ENCODE measurements at places on chromosomes 7 and 10.

DNA sequence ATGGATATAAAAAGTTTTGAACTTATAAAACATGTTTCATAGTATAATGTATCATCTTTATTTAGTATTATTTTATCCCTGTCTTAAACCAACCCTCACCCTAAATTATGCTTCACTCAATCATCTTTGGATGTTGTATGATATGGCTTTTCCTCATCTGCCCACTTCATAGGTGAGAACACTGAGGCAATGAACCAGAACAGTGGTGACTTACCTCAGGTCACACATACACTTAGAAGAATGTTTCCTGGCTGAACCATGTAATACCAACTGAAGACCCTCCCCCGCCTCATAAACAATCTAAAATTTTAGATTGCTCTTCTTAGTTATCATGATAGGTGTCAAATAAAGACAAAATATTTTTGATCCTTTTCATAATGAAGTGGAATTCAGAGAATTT is 22.6 kb upstream of the STOX1 start:
- DNase-seq, result no peak

DNA sequence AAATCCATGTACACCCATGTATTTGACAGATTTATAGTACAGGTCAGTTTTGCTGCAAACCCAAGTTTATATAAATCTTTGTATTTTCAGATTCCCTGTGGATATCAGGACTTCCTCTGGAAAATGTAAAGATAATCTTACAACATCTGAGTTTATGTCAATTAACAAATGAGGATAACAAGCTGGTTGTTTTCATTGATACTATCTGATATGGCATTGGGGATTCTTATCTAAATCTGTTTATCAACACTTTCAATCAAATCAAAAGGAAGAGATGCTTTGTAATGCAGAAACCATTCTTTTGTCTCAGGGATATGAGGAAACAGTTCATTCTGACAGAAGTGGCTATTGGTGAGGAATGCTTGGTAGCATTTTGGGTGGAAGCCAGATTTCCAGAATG is 64.9 kb upstream of the FAM204A start:
- DNase-seq, result no peak

- no peak for DNase-seq
Observed at GRCh38 chr10:34094146-34094696, 720.9 kb downstream of the PARD3 start.

- no peak for DNase-seq
Observed at GRCh38 chr7:148485618-148486017, 104.9 kb upstream of the C7orf33 start.

DNA sequence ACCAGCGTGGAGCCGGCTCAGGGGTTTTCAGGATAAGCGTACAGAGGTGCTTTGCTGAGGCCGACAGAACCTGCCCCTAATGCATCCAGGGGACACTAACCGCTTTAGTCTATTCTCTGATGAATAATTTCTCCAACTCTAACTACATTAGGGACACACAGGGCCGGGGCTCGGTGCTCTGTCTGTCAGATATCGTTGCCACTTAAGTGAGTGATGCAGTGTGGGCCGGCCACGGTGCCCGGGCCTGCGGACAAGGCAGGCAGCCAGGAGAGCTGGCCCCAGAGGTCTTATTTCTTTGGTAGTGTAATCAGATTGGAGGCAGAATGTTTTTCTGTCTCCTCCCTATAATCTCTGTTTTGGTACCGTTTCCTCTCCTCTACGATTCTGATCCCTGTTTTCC is 62.7 kb downstream of the ADRA2A start:
- DNase-seq, result no peak

- DNase-seq, result no peak
Observed at GRCh38 chr7:142855756-142856564, 1.1 kb downstream of the EPHB6 start.

- DNase-seq, result no peak
Observed at GRCh38 chr10:97779975-97780374, 8.2 kb upstream of the SFRP5 start.

DNA sequence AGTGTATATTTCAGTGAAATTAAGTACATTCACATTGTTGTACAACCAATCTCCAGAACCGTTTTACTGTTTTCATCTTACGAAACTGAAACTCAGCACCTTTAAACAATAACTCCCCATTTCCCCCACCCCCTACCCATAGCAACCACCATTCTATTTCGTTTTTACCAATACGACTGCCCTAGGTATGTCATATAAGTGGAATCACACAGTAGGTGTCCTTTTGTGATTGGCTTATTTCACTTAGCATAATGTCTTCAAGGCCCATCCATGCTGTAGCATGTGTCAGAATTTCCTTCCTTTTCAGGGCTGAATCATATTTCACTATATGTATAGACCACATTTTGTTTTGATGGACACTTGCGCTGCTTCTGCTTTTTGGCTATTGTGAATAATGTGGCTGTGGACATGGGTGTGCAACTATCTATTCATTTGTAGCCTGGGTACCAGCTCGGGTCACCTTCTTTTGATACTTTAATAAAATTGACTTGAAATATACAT is 34.3 kb upstream of the DLG5 start:
- DNase-seq, result no peak

GRCh38 chr7:129501760-129502707 is at the start of gene SMKR1:
SMKR1 (plus strand) TSS chr7:129502531; CDS start chr7:129502825, 294 bp downstream.
- peak; percentile 85 for DNase-seq

DNA sequence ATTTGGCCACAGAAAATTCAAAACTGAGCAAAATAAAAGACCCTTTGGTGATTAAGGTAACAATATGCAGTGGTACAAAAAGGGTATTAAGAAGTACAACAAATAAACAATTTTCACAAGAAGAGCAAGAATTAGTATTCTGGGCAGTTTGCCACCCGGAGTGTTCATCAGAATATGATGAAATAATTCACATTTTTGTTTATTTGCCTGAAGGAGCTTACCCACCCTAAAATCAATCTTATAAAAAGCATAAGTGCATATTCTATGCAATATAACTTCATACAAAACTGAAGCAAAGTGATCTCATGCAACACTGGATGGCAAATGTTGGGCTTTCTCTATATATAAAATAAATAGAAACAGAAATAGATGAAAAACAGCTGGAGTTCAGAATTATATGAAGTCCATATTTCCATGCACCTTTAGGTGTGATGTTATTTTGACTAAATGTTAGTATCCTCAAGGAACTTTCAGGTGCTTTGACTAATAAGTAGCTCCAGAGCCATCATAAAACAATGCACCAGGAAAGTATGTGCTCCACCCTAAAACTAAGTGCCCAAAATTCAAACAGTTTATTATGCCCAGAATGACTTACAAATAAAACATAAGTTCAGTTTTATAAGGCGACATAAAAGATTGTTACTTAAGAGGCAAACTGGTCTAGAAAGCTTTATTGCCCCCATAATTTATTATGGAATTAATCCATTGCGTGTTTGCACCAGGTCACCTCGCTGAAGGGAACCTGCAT is 474.3 kb downstream of the SEMA3D start:
- DNase-seq, result no peak

- no peak for DNase-seq
Observed at GRCh38 chr10:96319754-96320474, 15.7 kb downstream of the DNTT start.

- DNase-seq, result no peak
Observed at GRCh38 chr7:7720193-7720592, 1.8 kb upstream of the RPA3 start.

DNA sequence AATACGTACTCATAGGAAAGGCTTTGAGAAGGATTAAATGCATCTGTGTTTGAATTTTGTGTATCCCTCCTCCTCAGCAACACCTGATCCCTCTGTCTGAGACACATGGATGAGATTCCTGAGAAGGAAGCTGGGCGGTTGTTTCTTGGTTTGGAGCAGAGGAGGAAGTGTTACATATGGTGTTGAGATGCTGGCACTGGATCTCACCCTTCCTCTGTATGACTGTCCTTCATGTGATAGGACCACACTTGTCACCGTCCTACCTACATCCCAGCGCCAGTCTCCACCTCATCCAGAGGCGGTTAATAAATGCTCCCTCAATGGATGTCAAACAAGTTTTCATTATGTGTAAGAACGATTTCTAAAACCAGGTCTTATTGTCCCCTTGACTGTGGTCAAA is 49.4 kb upstream of the KLF6 start:
- no peak for DNase-seq

DNA sequence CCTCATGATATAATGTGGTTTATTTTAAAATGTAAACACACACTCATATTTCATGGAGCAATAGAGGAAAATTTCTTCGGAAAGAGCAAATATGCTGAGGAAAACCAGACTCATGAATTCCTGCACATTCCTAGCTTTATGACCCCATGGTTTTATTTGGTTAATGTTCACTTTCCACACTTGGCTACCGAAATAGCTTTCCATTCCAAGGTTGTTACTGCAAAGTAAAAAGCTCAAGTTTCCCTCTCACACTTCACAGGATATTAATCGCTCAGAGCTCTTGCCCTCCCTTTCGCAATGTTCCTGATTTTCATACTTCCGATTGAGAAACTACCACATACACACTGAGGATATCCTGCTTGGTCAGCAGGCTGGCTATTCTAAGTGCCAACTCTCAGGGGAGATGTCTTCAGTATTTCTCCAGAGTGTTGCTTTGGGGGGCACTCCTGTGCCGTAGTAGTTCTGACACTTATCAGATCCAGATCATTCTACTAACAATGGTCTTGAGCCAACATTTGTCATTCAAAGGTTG is 77.5 kb upstream of the STEAP1B start:
- DNase-seq, result no peak

DNA sequence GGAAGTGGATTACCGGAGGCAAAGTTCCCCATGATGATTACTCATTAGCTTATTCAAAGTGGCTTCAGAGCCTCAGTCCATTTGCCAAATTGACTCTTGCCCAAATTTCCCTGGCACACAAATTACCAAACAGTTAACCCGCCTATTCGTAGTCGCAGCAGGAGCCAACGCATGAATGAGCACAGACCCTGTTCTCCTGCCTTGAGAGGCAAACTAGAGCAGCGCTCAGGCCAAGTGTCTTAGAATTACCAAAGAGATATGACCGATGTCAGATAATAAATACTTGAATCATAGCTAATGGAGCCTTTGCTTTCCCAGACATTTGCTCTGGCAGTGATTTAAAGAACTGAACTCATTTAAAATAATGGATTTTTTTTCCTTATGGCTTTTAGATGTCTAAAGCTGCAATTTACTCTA is 64.9 kb downstream of the CTTNBP2 start:
- no peak for DNase-seq

GRCh38 chr10:3391657-3392056 is 219.1 kb upstream of the PITRM1 start:
- DNase-seq, result no peak

DNA sequence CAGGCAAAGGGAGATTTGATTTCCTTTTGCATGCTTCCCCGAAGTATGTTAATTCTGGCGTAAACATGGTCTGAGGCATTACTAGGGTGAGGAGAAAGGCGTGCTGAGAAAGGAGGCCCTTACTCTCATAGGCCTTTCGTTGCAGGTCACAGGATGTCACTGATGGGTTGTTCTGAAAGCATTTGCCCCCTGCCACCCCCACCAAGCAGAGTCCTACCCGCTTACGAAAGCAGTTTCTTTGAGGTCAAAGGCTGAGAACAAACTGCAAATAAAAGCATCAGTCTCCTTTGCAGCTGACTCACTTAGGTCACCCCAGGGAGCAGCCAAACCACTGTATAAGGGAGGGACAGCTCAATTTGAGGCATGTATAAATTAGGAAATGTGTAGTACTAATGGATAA is 57.1 kb downstream of the BPGM start:
- DNase-seq, result no peak
